Islet precursor cell (in vitro differentiated cells): ENCODE measurements at places on chromosomes 3 and 15.

GRCh38 chr3:171290680-171291079 is 169.5 kb downstream of the TNIK start:
- DNase-seq = no peak

DNA sequence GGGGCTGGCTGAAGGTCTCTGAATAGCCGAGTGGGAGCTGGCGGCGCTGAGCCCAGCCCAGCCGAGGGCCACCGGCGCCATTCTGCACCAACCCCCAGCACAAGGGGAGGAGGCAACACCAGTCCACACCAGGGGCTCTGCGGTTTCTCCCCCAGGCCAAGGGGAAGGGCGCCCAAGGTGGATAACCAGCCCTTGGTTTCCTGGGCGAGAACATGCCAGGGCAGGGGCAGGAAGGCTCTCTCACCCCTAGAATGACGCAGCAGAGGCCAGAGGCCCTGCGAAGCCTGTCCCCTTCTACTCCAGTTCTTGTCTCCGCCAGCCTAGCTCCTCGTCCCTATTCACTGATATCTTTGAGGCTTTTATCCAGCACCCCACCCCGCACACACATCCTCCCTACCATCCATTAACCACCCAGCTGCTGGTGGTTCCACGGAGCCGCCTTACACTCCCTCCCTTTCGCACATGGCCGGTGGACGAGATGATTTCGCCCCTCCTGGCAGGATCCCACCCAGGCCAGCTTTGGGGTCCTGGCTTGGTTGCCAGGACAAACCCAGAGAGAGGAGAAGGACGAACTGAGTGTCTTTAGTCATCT is 1.3 kb downstream of the RBPMS2 start:
- peak; percentile 77 for DNase-seq

GRCh38 chr15:62561059-62561519 is 396.0 kb upstream of the C2CD4B start:
- peak; percentile 70 for DNase-seq

- no peak for DNase-seq
Observed at GRCh38 chr3:11221818-11222415, 50.3 kb upstream of the ATG7 start.

DNA sequence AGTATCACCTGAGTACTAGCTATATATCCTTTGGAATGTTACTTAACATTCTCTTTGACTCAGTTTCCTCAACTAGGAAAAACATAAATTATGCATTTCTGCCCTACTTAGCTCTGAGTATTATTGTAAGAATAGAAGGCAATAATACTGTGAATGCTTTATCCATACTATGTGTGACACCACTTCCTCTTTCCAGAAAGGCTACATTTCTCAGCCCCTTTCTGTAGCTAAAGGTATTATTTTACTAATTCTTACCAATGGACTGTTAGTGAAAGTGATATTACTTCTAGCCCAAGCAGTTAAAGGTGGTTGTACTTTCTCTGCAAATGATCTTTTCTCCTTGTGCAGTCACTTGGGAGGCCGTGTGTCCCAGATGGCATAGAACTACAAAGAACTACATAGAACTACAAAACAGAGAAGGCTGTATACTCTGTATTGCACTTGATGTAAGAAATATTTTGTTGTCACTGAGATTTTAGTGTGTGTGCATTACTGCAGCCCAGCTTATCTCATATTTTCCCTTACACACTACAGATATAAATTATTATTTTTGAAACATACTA is 35.1 kb downstream of the MYH15 start:
- no peak for DNase-seq

DNA sequence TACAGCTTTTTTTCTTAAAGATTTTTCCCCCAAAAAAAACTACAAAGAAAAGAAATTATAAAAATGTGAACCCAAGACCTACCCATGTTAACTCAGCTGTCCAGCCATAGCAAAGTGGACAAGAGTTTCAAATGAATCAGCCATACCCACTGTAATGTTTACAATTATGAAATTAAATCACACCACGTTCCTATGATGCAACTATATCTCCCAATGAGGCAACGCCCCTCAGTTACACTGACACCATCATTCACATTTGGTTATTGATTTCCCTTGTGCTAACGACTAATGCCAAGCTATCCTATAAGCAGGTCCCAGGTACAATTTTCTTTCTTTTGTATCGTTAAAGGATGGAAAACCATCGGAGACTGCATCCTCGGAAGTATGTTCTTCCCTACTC is 115.1 kb upstream of the ICE2 start:
- no peak for DNase-seq
